ENCODE measurements at places on chromosomes 5 and 9.

DNA sequence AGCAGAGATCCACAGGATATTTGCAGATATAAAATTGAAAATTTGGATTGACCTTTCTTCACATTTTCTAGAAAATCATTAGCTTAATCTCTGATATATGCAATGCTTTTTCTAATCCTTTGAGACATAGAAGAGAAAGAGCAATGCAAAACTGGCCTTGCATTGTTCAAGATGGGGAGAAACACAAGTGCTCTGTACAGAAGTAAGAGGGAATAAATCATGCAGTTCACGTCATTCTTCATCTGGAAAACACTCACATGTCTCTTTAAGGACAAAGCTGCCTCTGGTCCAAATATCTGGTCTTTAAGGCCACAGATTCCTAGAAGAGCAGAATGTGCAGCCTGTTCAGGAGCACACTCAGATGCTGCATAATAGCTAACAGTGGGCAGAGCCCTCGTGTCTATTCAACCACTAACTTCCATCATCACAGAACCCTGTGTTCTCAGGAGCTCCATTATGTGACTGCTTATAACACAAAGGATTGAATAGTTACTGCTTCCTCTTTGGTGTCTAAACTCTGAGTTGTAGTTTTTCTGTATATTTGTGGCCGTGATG is 277.5 kb downstream of the PLK2 start:
- DNase-seq: no peak

- no peak for DNase-seq
Observed at GRCh38 chr5:52502460-52502999, 285.2 kb upstream of the ITGA1 start.

DNA sequence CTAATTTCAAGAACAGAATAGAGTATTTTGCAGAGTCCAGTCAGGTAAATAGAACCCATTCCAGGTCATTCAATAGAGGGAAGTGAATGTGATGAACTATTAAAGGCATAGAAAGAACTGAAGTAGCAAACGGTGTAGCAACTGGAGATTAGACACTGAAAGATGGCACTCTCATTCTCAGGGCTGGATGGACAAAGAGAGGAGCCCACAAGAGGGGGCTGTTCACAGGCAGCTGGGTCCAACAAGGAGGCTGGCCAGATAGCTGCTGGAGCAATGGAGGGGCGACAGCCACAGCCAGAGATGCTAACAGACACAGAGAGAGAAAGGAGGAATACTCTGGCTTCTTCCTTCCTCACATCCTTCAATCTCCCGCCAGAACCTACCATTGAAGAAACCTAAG is 93.1 kb upstream of the SMARCA2 start:
- DNase-seq: no peak

GRCh38 chr9:91680106-91680505 is 256.5 kb upstream of the NFIL3 start:
- no peak for DNase-seq
